ENCODE measurements at places on chromosomes 2 and 18. TPM values are rescaled to one million over a fixed set of nuclear protein-coding genes. Genes with fewer than 3 reads are reported as not detected.

DNA sequence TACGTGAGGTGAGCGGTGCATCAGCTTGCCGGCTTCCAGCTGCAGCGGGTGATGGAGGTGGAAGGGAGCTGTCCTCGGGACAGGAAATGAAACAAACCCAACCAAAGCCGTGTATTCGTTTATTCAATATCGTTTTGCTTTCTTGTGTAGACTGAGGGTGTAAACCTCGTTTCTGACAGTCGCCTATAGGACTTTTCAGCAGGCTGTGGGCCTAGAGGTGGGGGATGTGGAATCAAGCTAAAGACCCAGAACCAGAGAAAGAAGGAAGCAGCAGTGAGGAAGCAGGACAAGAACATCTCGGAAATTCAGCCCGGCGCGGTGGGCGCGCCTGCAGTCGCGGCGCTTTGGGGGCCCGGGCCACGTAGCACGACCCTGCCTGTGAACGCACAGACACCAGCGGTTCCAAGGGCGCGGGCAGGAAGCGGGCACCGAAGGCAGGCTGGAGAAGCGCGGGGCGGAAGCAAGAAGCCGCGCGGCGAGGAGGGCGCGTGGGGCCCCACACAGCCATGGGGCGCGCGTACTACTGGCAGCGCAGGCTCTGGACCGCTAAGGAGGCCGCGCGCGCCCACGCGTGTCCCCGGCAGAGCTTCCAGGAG, 755 bp upstream of the ATP9B start:
- DNase-seq: peak; percentile 16
- peak overlapping the region; percentile 68 for H3K27ac ChIP-seq
- H3K27me3 ChIP-seq: no peaks in the 10 kb centered on the region
- H3K36me3 ChIP-seq: no peaks in the 10 kb centered on the region
- H3K4me1 ChIP-seq: no peaks in the 10 kb centered on the region
- peak overlapping the region; percentile 91 for H3K4me3 ChIP-seq

Gene LYG2
- polyA plus RNA-seq: not detected

GRCh38 chr18:60560071-60560470, 187.5 kb upstream of the MC4R start:
- no peaks in the 10 kb centered on the region for H3K36me3 ChIP-seq
- H3K4me3 ChIP-seq: no peak overlapping the region
- no peaks in the 10 kb centered on the region for H3K4me1 ChIP-seq
- DNase-seq: no peak
- no peak overlapping the region for H3K27ac ChIP-seq

DNA sequence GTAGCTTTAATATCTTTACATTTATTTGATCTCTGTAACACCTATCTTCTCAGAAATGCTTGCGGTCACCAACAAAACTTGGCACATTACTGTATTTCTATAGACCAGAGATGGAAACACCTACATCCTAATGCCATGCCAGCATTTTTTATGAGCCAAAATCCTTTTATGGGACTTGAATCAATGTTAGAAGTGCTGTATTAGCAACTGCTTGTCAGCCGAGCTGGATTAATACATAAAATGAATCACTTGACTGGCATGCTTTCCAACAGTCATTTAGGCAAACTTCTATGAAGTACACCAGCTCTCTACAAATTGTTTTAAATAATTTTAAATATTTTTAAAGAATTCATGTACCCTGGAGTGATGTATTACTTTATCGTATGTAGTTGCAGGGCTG, 272.9 kb upstream of the NRP2 start:
- H3K36me3 ChIP-seq: no peaks in the 10 kb centered on the region
- no peaks in the 10 kb centered on the region for H3K27me3 ChIP-seq
- no peak overlapping the region for H3K27ac ChIP-seq

DNA sequence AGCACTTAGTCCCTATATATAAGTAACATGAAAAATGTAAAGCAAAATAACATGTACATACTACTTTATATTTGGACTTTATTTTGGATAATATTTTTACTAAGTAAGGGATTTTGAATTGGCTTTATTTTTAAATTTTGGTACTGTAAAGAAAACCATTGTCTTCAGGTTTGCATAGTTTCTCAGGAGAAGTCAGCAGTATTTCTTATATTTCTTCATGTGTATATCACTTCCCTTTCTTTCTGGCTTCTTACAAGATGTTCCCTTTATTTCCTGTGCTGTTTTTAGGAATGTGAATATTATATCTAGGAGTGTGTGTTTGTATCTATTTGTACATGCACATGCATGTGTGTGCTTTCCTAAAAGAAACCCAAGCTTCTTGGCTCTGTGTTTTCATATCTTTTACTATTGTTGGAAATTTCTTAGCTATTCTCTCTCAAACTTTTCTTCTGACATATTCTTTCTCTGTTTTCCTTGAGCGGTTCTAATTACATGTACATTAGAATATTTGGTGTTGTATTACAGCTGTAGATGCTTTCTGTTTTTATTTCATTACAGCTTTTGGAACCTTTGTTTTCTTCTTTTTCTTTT, 1549.7 kb upstream of the ACVR2A start:
- no peaks in the 10 kb centered on the region for H3K36me3 ChIP-seq
- no peak for DNase-seq
- H3K4me1 ChIP-seq: no peaks in the 10 kb centered on the region
- H3K27ac ChIP-seq: no peak overlapping the region
- H3K27me3 ChIP-seq: no peaks in the 10 kb centered on the region

DNA sequence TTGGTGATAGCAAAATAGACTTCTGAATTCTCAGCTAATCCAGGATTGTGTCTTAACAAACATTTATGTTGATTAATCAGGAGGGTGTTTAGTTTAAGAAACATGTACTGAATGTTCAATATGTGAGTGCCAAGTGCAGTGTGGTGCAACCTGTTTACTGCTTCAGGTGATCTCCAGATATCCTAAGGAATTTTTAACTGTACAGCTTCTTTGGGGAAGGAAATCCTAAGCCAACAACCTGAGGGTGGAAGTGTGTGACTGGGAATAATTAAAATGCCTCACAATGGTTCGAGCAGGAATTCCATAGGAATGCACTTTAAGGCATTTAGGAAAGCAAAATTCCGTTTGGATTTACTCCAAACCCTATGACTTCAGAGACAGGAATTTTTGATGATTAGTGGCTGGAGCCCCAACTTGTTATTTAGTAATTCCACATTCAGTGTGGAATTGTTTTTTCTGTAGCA, 16.4 kb downstream of the CRIM1 start:
- DNase-seq: peak; percentile 74
- H3K36me3 ChIP-seq: peaks cover 2% of the 10 kb centered on the region
- H3K27me3 ChIP-seq: no peaks in the 10 kb centered on the region
- H3K4me3 ChIP-seq: no peak overlapping the region
- H3K27ac ChIP-seq: peak overlapping the region; percentile 26

DNA sequence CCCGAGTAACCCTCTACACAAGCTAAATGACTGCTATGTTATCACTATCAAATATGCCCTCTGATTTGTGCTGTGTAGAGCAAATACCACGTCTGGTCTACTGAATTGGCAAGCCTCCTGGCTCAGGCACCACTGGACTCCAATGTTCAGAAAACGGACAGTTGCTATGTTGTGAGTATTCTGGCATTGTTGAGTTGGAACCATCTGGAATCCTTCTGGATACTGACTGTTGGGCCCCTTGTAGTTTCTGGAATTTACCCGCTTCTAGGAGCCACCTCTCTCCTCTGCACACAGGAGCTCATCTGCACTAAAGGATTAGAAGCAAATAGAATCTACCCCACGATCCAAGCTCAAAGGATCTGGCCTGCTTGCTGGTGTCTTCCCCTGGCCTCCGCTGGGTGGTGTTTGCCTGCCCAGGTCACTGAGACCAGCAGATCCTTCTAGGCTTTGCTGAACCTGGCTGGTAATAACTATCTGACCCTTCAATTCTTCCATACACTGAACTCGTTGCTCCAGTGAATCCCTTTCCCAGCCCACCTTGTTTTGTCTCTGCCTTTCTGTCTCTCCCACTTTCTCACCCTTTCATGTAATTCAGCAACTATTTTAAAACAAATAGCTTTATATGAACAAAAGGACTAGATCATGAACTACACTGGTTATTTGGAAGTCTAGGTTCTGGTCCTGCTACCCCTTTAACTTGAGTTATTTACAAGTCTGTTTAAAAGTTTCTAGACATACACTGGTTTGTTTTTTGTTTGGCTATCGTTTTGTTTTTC, 2.1 kb upstream of the HAAO start:
- no peak overlapping the region for H3K4me3 ChIP-seq
- peaks cover 16% of the 10 kb centered on the region for H3K27me3 ChIP-seq
- no peak overlapping the region for H3K27ac ChIP-seq
- H3K36me3 ChIP-seq: no peaks in the 10 kb centered on the region
- H3K4me1 ChIP-seq: no peaks in the 10 kb centered on the region

DNA sequence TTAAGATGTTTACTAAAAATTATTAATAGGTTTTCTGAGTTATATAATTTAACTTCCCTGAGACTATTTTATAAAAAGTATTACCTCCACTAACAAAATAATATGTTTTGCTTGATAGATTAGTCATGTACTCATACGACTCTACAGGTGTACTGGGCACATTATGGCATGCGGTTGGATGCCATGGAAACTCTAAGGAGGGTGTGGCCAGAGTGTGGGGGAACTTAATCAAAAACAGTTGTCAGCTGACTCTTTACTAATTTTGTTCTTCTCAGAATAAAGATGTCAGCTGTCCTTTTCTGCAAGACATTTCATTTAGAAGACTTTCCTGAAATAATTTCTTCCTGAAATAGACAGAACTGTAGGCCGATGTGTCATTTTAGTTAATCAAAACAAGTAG, 228.3 kb upstream of the SIX3 start:
- no peaks in the 10 kb centered on the region for H3K36me3 ChIP-seq
- no peak for DNase-seq
- no peak overlapping the region for H3K27ac ChIP-seq
- no peaks in the 10 kb centered on the region for H3K4me1 ChIP-seq
- no peak overlapping the region for H3K4me3 ChIP-seq
- no peaks in the 10 kb centered on the region for H3K27me3 ChIP-seq

DNA sequence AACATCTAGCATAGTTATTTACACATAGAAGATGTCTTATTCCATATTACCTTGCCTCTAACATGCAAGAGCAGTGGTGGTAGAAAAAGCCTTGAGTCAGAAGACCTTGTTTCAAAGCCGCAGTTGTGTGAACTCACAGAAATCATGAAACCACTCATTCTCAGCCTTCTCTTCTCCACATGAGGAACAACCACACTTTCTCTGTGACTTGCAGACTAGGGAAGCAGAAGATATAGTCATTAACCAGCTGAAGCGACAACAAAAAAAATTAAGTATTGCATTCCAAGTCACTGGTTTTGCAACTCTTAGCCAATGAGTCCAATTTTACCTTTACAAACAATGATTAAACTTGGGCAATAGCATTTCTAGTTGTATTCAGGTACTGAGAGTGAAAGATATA, 19.0 kb downstream of the TWSG1 start:
- H3K27me3 ChIP-seq: no peaks in the 10 kb centered on the region
- H3K4me3 ChIP-seq: no peak overlapping the region
- no peaks in the 10 kb centered on the region for H3K36me3 ChIP-seq

Gene EPHA4
- polyA plus RNA-seq: 16.4 TPM

DNA sequence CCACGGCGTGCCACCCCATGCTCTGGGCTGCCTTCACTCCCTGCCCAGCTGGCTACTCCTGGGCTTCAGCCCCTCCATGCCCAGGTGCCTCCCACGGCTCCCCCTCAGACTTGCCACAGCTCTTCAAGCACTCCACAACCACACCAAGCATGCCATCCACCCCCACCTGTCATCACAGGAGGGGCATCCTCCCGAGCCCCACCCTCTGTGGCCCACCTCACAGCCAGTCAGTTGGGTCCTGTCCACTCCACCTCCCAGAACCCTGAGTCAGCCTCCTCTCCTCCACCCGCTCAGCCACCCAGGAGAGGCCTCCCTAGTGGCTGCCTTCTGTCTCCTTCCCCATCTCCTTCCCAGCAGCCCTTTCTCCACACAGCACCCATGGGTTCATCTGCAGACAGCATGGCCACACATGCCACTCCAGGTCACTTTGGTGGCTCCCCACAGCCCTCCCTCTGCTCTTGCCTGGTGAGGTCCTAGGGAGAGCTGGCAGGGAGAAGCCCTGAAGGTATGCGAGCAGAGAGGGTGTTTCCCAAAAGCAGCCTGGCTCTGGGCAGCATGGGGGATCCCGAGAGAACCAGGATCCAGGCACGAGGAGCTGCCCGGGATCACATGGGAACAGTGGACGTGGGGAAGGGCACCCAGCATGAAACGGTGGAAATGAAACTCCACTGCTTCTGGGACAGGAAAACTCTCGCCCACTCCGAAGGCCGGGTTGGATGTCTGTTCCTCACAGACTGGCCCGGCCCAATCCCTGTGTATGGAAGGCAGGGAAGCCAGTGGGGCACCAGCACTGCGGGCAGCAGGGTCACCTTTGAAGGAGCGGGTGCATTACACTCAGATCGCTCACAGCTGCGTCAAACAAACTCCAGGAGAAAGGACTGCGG, 2.7 kb downstream of the LIMS2 start:
- no peaks in the 10 kb centered on the region for H3K36me3 ChIP-seq
- DNase-seq: no peak
- H3K4me1 ChIP-seq: no peaks in the 10 kb centered on the region
- H3K27me3 ChIP-seq: peaks cover 11% of the 10 kb centered on the region
- H3K27ac ChIP-seq: no peak overlapping the region
- H3K4me3 ChIP-seq: no peak overlapping the region

Gene USP40
- 26.2 TPM for polyA plus RNA-seq

DNA sequence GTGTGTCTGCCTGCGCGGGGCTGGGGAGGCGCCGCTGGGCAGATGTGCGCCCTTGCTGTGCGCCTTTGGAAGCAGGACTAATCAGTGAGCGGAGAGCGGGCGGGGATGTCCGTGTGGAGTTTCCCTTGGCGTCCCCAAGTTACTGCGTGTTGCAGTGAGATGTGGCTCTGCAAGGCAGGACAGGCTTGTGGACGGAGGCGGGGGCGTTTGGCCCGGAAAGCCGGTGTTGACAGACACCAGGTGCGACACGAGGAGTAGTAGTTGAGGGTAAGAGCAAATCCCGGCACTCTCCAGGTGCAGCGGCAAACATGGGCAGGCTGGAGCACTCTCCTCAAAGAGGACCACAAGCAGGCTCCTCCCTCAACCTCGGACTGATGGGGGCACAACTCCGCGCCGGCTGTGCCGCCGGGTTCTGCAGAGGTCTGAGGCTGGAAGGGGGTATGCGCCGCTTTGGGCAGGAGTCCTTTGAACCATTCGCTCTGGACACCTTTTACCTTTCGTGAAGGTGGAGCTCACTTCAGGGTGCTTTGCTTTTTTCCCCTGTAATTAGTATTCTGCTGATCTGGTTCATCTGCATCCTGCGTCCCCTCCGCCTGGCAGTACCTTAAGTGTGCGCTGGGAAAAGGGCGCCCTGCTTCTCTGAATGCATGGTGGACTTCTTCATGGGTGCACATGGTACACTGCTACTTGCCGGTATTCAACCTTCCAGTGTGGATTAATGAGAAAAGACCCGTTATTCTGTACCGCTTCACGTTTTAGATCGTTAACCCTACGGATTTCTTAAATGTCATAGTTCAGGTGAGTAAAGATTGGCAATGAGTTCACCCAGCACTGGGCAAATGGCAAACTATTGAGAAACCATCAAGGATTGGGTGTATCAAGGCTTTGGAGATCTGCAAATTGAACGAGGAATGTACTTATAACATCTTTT, 608 bp downstream of the CDH7 start:
- no peak overlapping the region for H3K4me3 ChIP-seq
- no peaks in the 10 kb centered on the region for H3K36me3 ChIP-seq
- no peaks in the 10 kb centered on the region for H3K4me1 ChIP-seq

All from fibroblast of lung (primary cell).